Neural progenitor cell (in vitro differentiated cells): ENCODE measurements at places on chromosomes 12 and 14. TPM values are rescaled to one million over a fixed set of nuclear protein-coding genes. Genes with fewer than 3 reads are reported as not detected.

Gene OR6C70
- total RNA-seq = not detected in 2 replicates

Gene TEX22
- total RNA-seq = 0.84 TPM in 1 of 2 replicates, not detected in the other

DNA sequence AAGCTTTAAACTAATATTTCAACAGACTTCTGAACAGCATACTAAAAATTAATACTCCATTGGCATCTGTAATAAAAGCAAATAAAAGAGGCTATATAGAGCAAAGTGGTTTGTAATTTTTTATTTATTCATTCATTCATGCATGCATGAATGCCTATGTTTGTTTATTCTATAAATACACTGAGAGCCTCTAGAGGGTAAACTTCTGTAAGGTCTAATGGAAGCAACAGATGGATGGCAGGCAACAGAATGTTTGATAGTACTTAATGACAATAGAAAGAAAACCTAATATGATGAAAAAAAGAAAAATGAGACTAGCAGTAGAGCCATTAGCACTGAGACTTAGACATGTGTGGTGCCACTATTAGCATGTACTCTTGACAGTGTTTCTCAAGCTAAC, 253.1 kb downstream of the CCDC91 start:
- no peak overlapping the region for H3K4me3 ChIP-seq
- peaks cover 4% of the 10 kb centered on the region for H3K4me1 ChIP-seq
- no peaks in the 10 kb centered on the region for H3K27me3 ChIP-seq
- H3K36me3 ChIP-seq = no peaks in the 10 kb centered on the region

DNA sequence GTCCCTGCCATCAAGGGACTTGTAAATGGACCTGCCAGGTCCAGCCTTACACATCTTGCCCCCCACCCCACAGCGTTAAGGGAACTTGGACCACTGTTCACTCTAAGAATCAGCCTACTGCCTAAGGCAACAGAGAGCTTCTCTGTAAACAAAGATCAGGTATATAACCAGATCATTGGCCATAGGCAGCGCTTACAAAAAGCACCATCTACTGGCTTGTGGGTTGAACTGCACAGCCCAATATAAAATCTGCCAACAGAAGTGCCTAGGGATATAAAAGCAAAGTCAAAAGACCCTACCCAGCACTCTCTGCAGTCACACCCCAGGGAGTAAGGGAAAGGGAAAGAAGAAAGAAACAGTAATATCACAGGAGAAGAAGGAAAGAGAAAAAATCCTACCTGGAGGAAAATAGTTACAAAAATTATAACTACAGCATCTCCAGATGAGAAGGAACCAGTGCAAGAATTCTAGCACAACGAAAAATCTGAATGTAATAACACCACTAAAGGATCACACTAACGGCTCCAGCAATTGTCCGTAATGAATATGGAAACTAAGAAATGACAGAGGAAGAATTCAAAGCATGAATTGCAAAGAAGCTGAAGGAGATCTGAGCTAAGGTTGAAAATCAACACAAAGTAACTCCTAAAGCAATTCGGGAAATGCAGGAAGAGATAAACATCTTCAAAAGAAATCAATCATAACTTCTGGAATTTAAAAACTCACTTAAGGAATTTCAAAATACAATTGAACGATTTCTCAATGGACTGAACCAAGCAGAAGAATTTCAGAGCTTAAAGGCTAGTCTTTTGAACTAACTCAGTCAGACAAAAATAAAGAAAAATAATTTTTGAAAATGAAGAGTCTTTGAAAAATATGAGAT, 95.2 kb upstream of the PCED1B start:
- H3K27me3 ChIP-seq = no peaks in the 10 kb centered on the region
- no peaks in the 10 kb centered on the region for H3K36me3 ChIP-seq
- no peak overlapping the region for H3K27ac ChIP-seq
- DNase-seq = peak; percentile 77
- H3K4me1 ChIP-seq = peaks cover 15% of the 10 kb centered on the region

- H3K27ac ChIP-seq = no peak overlapping the region
- peaks cover 6% of the 10 kb centered on the region for H3K4me1 ChIP-seq
- H3K36me3 ChIP-seq = no peaks in the 10 kb centered on the region
- H3K27me3 ChIP-seq = no peaks in the 10 kb centered on the region
- DNase-seq = no peak
Measured at GRCh38 chr14:33685026-33685425, 265.8 kb downstream of the EGLN3 start.

DNA sequence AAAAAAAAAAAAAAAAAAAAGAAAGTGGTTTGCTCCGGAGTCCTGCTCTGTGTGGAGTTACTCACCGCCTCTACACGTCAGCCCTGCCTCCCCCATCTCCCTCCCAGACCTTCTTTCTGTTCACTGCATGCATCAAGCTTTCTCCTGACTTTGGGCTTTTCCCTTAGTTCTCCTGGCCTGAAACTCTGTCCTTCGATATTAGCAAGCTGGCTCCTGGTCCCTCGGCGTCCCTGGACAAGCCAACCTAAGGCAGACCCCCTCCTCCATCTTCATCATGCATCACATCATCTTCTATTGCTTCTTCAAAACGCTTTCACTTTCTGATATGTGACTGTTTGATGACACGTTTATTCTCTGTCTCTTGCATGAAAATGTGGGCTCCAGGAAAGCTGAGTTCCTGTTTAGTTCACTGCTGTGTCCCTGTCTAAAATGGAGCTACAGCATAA, 40.6 kb downstream of the SLC15A4 start:
- no peak for DNase-seq
- no peaks in the 10 kb centered on the region for H3K36me3 ChIP-seq
- H3K27me3 ChIP-seq = no peaks in the 10 kb centered on the region
- no peak overlapping the region for H3K27ac ChIP-seq
- no peak overlapping the region for H3K4me3 ChIP-seq

- H3K4me1 ChIP-seq = peaks cover 16% of the 10 kb centered on the region
- H3K4me3 ChIP-seq = no peak overlapping the region
- DNase-seq = no peak
- no peaks in the 10 kb centered on the region for H3K27me3 ChIP-seq
Measured at GRCh38 chr14:51317373-51317772, 77.3 kb downstream of the TMX1 start.
